ENCODE measurements at places on chromosomes 6 and 20.
A peak's percentile ranks its signal among the peaks of the same experiment; 100 is the strongest.

DNA sequence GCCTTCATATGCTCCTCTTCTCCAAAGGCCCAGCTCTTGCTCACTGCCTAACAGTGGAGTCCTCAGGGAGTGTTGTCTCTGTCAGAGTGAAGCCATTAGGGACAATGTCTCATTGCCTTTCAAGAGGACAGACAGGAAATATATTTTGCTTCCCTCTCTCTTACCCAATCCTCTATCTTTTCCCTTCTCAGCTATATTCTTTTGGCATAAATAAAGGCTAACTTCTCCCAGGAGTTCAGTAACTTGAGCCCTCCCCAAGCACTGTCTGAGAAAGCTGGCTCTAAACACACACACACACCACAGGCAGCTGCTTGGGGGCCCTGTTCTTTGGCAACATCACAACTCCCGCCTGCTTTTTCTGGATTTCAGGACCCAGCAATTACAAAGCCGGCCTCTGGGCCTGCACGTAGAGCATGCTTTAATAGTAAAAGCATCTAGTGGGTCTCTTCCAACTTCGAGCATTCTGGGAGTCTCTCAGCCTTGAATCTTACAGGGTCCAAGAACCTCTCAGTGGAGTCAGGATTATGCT lies 34.7 kb upstream of the LAMA4 start:
- peak; percentile 91 for DNase-seq

- no peak for DNase-seq
Measured at GRCh38 chr6:135853227-135853626, 1.7 kb downstream of the PDE7B start.

- DNase-seq, result no peak
Measured at GRCh38 chr20:51856432-51856831, 54.1 kb upstream of the SALL4 start.

- no peak for DNase-seq
Measured at GRCh38 chr6:131419702-131420101, 153.3 kb upstream of the ARG1 start.

DNA sequence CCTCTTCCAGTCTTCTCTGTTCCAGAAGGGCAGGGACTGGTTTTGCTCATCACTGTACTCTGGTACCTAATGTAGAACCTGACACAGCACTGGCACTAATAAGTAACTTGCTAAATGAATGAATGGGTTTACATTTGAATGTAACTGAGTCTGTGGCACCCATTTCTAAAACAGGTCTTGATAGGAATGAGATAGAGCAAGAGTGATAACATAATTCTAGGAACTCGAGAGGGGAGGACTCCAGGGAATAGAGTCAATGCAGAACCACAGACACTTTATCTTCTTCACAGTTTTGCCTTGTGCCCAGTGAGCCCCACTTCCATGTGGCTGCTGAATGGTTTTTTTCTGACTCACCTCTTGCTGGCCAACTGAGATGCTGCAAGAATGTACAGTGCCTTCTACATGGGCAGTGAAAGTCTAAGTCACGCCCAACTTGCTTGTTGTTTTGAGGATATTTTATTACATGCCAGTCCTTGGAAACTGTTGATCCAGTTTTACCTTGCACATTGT lies 61.1 kb downstream of the TBC1D7 start:
- no peak for DNase-seq

DNA sequence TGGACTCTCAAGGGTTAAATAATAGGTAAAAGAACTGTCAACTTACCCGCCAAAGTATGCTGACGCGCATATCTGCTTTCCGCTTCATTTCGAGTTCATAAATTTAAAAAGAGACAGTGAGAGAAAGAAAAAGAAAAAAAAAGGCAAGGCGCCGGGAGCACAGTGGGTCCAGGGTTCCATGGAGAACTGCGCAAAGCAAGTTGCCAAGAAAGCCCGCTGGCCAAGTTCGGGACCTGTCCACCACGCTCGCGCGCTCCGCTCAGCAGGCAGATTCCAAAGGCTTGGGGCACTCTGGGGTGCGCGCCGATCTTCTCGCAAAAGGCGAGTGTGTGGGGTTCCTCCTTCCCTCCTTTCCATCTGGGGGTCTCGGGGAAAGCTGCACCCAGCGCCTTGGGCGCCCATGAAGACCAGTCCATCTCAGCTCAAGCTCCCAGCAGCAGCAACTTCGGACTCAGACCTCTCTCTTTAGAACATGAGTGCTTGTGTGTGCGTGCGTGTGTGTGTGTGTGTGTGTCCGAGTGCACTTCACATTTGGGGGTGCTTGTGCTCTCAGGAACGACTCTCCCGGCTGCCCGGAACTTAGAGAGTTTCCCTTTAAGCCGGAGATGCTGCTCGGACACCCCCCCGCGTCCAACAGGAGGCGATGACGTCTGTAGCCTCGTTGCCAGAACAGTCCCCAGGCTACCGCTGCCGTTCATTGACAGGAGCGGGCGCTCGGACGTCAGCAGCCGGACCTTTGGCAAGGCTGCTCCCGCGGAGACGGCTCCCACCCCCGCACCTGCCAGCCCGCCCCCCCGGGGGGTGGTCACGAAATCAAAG lies 180.0 kb downstream of the TBXT start:
- DNase-seq, result peak; percentile 73

DNA sequence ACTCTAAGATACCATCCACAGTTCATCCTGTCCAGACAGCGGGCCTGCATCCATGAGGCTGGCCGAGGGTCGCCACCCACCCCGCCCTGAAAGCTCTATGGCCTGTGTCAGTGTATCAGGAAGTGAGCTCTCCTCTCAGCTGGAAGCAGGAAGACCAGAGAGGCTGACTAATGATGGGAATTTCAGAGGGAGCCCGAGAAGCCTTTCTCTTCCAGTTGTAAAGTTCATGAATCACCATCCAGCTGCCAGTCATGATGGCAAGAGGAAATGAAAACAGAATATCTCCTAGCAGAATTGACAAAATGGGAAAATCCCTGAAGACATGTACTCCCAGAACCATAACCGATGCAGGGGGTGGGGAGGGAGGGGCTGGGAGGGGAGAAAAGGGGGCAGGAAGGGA lies 109.6 kb upstream of the RPS6KA2 start:
- DNase-seq, result no peak

DNA sequence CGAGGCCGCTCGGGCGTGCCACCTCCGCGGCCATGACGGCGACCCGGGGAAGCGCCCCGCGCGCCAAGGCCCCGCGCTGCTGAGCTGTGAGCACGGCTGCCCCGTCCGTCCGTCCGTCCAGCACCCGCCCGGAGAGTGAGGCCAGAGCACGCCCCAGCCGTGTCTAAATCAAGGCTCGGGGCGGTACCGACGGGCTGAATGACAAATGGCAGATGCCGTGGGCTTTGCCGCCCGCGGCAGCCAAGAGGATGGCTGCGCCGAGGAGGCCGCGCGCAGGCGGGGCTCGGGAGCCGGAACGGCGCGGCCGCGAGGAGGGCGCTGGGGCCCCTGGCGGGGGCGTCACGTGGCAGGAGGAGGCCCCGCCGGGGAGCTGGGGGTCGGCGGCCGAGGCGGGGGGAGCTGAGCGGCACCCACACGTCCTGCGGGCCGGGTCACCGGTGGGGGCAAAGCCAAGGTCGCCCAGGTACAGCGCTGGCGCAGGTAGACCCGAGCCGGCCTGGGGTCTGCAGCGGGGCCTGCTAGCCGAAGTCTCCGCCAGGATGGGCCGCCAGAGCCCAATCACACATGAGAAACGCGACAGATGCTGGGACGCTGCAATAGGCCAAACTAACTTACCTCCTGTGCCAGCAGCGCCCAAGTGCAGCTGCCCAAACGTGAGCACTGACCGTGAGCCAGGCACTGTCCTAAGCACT lies at the start of gene PLAGL1:
TSS of gene PLAGL1 (minus strand) at position 140 of the 692 bp plus-strand sequence. CDS start 60,123 bp downstream, outside the sequence.
- no peak for DNase-seq

DNA sequence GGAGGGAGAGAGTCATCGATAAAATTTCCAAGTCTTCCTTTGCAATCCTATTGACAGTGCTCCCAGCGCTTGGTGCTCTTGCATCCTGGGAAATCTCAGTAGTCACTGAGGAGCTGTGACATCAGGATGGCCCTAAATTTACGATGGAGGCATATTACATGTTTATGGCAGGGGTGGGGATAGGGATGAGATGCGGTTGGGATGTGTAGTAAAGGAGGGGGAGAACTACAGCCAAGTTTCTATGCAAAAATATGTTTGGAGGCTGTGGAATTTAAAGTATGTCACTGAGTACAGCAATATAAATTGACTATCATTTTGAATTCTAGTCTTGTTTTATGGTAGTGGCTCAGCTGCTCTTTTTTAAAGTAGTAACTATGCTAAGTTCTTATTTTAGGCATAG lies 544.9 kb downstream of the PKHD1 start:
- no peak for DNase-seq

- no peak for DNase-seq
Measured at GRCh38 chr6:36339146-36339545, 2.5 kb upstream of the BNIP5 start.

GRCh38 chr20:47878601-47879027 lies 93.3 kb upstream of the SULF2 start:
- DNase-seq, result no peak

GRCh38 chr6:20409427-20409971 lies 7.8 kb downstream of the E2F3 start:
- no peak for DNase-seq

GRCh38 chr6:122653094-122653493 lies 42.9 kb downstream of the PKIB start:
- DNase-seq, result peak; percentile 7

DNA sequence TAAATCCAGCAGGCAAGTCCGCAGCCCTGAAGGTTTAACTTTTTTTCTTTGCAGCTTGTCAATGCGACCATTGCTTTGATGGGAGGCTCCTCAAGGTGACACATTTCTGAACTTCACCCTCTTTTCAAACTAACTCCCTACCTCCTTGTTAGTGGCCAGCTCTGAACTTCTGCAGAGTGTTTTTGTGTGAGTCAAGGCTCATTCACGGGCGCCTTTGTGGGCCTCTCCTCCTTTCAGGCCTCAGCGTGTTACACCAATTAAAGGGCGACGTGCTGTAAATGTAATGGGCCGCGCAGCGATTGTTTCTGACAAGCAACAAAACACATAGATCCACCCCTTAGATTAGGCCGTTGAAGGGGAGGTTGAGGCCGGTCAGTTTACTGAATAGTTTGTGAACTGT lies 45.5 kb upstream of the NR2E1 start:
- no peak for DNase-seq

DNA sequence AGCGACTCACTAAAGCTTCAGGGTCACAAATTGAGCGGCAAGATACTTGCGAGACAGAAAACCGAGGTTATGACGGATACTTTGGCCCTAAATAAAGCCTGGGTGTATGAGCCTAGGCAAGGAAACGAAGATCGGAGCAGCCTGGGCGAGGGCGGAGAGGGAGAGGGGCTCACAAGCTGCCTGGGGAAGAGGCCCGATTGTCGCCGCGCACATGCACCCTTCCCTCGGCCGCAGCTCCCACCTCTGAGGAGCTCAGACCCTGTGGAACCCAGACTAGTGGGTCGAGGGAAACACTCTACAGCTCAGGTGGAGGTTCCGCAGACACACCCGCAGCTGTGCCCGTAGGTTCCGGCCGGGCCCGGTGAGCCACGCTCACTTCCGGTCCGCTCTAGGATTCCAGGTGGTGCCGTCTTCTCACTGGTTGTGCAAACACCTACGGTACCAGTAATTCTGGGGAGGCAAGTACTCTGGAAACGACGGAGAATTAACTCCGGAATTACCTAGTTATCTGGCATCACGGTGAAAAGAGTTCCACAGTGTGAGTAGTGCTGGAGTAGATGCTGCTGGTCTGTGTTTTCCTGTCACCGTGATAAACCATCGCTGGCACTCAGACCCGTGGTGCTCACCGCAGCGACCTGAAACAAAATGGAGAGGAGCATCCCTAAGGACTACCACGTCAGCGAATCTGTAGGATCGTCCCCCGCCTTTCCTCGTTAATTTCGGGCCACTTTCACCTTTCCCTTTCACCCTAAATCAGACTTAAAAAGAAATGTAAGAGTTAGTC lies 61.5 kb downstream of the GPX5 start:
- no peak for DNase-seq

GRCh38 chr20:3248993-3249347 lies 10.0 kb upstream of the SLC4A11 start:
- no peak for DNase-seq

- DNase-seq, result no peak
Measured at GRCh38 chr6:107202876-107203468, 87.7 kb upstream of the BEND3 start.

GRCh38 chr6:32195902-32196681 lies 3.6 kb upstream of the GPSM3 start:
- peak; percentile 49 for DNase-seq

DNA sequence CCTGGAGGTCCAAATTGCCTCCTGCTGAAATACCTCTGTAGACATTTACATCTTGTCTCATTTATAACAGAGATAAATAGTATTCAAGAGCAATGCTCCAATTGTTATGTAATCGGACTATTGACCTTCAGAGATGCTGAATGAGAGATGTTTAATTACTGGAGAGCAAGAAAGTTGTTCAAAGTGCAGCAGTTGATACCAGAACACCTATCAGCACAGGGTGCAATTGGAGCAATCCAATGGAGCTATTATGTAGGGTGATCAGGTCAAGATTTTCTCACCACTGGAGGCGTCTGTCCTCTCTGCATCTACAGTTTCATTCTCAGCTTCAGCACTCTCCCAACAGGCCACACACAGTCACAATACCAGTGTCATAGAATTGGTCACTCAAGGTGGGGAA lies 19.5 kb upstream of the TMX4 start:
- DNase-seq, result no peak

DNA sequence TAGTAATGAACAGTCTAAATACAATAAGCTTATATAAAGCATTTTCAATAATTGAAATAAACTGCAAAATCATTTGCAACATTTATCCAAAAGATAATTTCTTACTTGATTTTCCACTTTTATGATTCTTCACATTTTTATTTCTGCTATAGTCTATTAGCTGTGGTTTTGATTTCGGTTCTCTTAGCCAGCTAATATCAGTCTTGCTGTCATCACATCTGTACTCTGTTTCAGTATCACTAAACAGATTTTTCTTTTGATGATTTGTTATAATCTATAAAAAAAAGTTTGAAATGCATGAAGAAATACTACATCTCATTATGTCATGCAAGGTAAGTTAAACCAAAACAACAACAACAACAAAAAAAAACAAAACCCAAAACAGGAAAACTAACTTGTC lies 53.2 kb downstream of the SYCP2 start:
- DNase-seq, result no peak

GRCh38 chr6:108831104-108831503 lies 17.1 kb upstream of the ARMC2 start:
- no peak for DNase-seq

GRCh38 chr6:108524528-108525248 lies 36.0 kb upstream of the FOXO3 start:
- no peak for DNase-seq

DNA sequence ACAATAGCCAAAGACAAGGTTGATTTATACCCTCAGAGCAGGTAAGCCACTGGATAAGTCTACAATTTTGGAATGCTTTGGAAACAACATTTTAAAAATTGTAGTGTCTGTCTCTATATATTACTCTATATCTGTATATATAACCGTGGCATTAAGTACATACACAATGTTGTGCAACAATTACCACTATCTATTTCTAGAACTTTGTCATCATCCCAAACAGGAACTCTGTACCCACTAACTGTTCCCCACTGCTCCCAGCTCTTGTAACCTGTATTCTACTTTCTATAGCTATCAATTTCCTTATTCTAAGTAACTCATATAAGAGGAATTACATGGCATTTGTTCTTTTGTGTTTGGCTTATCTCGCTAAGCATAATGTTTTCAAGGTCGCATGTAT lies 78.2 kb upstream of the ASCC3 start:
- DNase-seq, result no peak

- DNase-seq, result no peak
Measured at GRCh38 chr6:145865595-145865994, 51.0 kb upstream of the FBXO30 start.

- no peak for DNase-seq
Measured at GRCh38 chr6:168825226-168826077, 384.5 kb downstream of the SMOC2 start.

GRCh38 chr20:2713285-2713684 lies 20.7 kb downstream of the EBF4 start:
- DNase-seq, result no peak

GRCh38 chr6:127516662-127517273 lies 2.4 kb downstream of the MTCL3 start:
- no peak for DNase-seq

All from smooth muscle cell of the brain vasculature (primary cell).